Choroid plexus epithelial cell (primary cell): ENCODE measurements at places on chromosomes 7 and 10.

GRCh38 chr7:116671681-116672595 lies at the start of gene MET:
MET (plus strand) TSS chr7:116672196; CDS start chr7:116699085, 26,889 bp downstream.
- DNase-seq: peak; percentile 81

DNA sequence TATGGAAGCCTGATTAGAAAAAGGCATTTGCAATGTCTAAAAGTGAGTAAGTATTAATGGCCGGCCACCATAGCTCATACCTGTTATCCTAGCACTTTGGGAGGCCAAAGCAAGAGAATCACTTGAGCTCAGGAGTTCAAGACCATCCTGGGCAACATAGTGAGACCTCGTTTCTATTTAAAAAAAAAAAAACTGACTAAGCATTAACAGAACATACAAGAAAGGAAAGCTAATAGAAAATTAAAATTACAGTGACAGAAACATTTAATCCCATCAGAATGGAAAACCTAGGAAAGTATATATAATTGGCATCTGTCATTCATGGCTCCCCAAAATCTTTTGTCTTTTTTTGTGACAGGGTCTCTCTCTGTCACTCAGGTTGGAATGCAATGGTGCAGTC lies 55.9 kb downstream of the AOC1 start:
- no peak for DNase-seq

DNA sequence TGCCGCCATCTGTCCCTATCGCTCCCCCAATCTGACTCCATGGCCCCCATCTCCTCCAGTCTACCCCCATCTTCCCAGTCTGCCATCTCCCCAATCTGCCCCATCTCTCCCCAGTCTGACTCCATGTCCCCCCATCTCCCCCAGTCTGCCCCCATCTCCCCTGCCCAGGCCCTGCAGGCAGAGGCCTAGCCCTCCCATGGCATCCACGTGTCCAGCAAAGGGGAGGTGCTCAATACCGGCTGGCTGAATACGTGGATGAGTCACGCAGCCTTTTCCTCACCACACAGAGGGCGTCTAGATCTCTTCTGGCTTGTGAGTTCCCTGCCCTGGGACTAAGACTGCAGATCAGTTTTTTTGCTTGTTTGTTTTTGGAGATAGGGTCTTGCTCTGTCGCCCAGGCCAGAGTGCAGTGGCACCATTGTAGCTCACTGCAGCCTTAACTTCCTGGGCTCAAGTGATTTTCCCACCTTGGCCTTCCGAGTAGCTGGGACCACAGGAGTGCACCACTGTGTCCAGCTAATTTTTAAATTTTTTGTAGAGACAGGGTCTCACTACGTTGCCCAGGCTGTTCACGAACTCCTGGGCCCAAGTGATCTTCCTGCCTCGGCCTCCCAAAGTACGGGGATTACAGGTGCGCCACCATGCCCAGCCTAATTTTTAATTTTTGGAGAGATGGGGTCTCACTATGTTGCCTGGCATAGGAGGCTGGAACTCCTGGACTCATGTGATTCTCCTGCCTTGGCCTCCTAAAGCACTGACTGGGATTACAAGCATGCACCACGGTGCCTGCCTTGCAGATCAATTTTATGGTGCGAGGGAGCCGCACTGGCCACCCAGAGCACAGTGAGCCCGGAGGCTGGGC lies 15.3 kb upstream of the GPR146 start:
- DNase-seq: peak; percentile 97

GRCh38 chr7:31815796-31816195 lies 128.8 kb downstream of the PPP1R17 start:
- DNase-seq: no peak

DNA sequence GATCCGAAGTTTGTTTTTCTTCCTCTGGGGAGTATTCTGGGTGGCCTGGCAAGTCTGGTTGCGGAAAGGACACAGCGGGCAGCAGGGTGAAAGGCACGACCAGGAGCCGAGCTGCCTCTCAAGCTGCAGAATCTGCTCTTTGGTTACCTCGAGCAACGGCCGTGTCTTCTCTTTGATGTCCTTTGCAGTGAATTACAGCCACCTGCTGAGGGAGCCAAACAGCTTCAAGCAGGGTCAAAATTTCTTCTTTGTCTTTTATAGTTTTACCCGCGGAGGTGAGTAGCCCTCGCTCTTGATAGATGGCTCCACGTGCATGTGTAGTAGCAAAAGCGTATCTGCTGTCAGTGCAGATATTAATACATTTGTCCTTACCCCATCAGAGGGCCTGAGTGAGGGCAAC lies 177.3 kb upstream of the MBL2 start:
- DNase-seq: peak; percentile 25

GRCh38 chr7:149317986-149318672 lies 56.1 kb downstream of the ZNF783 start:
- DNase-seq: no peak

- DNase-seq: no peak
These were observed at the start of gene GBX1 for GRCh38 chr7:151167197-151167961. GBX1 (minus strand) TSS chr7:151167694; CDS start chr7:151167548, 146 bp downstream.

DNA sequence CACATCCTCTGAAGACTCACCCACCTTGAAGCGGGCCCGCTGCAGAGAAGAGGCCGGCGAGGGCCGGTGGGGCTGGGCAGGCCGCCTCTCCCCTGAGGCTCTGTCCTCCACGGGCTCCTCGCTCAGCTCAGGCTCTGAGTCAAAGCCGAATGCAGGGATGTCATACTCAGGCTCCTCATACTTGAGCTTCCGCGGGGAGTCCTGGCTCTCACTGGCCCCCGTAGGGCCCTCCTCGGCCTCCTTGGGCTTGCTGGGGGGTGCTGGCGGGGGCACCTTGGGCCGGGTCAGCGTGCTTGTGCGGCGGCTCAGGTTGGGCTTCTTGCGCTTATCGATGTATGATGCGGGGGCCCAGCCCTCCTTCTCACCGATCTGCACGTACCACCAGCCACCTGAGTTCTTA lies 109.9 kb downstream of the NEURL1 start:
- no peak for DNase-seq

GRCh38 chr10:45377321-45377720 lies 3.3 kb downstream of the ALOX5 start:
- DNase-seq: no peak

- DNase-seq: no peak
These were observed 62.8 kb downstream of the ADARB2 start for GRCh38 chr10:1674501-1674900.

DNA sequence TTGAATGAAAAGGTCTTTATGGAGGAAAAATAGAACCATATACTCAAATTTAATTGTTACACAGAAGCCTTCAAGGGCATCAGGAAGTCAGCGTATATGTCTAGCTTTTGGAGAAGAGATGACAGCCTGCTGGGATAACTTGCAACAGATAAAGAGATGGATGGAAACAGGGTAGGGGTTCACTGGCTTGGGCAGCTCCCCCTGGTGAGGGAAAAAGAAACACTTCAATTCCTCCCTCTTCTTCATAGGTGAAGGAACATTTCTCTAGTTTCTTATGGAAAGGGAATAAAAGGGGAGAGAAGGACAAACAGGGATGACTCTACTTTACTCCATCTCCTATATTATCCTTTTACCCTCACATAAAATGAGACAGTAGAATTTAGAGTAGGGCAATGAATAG lies 635.7 kb downstream of the PHTF2 start:
- no peak for DNase-seq

DNA sequence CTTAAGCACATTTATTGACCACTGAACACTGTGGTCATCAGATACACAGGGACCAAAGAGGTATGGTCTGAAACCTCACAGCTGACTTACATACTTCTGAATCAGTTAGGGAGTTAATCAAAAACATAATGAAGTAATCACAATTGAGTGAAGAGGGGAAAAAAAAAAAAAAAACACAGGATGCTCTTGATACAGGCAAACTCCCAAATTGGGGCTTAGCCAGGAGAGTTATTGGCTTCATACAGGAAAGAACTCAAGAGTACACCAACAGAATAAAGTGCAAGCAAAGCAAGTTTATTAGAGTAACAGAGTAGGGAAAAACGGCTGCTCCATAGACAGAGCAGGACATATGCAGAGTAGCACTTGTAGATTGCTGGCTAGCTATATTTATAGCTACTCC lies 917.0 kb downstream of the CNTNAP2 start:
- DNase-seq: no peak

GRCh38 chr10:131819241-131820072 lies 81.4 kb upstream of the PPP2R2D start:
- DNase-seq: no peak

DNA sequence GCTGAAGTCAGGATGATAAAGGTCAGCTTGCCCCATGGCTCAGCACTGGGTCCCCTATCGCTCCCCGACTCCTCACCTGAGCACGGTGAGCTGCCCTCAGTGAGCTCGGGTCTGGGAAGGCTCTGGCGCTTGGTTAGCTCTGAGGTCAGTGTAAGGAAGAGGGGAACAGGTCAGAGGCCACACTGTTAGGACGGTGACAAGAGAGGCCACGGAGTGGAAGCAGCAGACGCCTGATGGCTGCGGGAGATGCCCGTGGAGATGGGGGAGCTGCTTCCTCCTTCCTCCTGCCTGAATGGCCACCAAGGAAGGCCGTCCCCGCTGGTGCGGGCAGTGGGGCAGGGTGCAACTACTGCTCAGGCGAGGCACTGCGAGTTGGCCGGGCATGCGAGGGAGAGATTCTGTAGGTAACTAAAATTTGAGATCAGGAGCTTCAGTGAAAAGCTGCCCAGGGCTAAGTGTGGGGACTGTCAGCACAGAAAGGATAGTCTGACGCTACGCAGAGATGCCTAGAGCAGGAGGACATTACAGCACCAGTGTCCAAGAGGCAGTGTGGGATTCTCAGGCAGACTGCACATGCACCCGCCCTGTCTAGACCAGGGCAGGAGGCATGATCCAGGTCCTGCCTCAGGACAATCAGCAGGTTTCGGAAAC lies 231.3 kb upstream of the GRB10 start:
- DNase-seq: no peak

- DNase-seq: no peak
These were observed 87.1 kb downstream of the SRI start for GRCh38 chr7:88132725-88133124.

- no peak for DNase-seq
These were observed 11.6 kb upstream of the BAZ1B start for GRCh38 chr7:73533742-73534141.

GRCh38 chr10:119140603-119141245 lies 24.8 kb downstream of the SFXN4 start:
- no peak for DNase-seq

GRCh38 chr10:61899663-61899996 lies 1.9 kb upstream of the ARID5B start:
- no peak for DNase-seq

DNA sequence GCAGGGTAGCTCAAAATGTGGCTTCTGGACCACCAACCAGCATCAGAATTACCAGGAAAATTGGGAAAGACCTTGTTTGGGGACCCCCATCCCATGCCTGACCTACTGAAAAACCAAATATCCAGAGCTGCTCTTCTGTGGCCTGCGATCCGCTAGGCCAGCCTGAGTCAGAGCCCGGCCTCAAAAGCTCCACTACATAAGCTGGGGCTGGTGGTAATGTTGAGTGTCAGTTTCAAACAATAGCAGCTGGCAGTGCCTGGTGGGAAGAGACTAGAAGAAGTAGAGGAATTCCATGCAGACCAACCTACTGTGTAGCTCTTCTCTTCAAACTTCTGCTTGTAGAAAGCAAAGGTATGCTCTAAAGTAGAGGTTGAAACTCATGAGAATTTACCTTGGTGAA lies 52.0 kb downstream of the KLRG2 start:
- DNase-seq: peak; percentile 26

DNA sequence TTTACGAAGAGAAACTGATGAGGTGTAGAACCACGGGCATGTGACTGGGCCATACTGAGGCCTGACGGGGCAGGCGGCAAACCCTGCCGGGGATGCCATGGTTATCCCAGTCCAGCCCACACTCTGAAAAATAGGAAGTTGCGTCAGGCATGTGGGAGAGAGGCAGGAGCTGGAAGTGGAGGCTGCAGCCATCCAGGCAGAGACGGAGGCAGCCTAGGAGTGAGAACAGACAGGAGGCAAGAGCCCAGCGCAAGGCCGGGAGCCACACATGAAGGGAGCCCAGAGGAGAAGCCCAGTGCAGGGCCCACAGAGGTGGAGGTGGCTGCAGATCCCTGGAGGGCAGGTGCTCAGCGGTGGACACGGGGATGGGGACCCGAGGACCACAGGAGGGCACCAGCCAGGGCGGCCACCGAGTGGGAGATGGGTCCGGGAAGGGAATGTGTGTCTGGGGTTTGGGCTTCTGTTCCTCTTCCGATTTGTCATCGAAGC lies 175.2 kb upstream of the PPP2R2D start:
- no peak for DNase-seq

DNA sequence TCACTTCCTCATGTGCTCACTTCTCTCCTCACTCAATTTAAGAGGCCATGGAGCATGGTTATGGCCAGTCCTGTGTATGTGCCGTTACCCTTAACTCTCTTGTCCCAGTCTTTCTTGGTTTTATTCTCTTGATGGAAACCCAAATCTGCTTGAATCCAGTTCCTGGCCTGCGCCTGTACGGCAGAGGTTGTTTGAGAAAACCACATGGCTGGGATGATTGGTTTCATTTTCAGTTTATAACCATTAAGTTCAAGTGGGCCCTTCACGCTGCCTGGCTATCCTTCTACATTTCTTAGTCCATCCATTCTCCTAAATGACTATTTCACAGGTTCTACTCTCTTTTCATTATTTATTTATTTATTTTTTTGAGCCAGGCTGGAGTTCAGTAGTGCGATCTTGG lies 1.6 kb upstream of the ZNF239 start:
- DNase-seq: no peak

DNA sequence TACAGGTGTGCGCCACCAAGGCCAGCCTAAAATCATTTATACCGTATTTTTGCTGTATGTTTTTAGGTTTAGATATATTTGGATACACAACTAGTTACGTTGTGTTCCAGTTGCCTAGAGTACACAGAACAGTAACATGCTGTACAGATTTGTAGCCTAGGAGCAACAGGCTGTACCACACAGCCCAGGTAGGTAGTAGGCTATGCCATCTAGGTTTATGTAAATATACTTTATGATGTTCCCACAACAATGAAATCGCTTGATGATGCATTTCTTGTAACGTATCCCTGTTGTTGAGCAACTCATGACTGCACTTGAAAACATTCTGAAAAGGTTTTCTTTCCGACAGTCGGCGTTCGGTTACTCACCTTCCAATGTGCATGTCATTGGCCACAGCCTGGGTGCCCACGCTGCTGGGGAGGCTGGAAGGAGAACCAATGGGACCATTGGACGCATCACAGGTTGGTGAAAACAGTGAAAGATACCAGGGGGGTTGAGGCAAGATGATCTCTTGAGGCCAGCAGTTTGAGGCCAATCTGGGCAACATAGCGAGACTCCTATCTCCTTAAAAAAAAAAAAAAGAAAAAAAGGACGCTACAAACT lies 7.7 kb downstream of the PNLIP start:
- no peak for DNase-seq

DNA sequence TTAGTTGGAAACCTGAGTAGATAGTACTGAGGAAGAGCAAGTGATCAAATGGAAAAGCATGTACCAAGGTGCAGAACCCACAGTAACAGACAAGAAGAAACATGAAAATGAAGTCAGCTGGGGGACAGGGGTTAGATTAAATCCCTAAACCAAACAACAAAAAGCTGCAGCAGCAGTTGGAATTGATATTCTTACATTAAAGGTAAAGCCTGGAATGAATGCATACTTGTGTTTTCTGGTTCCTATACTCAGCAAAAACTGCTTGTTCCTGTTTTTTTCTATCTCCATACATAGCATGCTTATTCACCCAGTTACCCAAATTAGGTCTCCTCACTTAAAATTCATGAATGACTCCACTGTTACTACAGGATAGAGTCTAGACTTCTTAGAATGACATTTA lies 92.4 kb downstream of the TPST1 start:
- no peak for DNase-seq

GRCh38 chr7:46741938-46742540 lies 821.0 kb upstream of the IGFBP3 start:
- DNase-seq: no peak
